Activated CD8-positive, alpha-beta memory T cell treated with anti-CD3 and anti-CD28 coated beads for 4 hours (primary cell): ENCODE measurements at places on chromosomes 11 and 22.

GRCh38 chr11:61495801-61496601, 12.5 kb upstream of the LRRC10B start:
- DNase-seq: no peak

- DNase-seq: no peak
Observed at GRCh38 chr11:111448831-111449557, 63.2 kb downstream of the BTG4 start.

- DNase-seq: no peak
Observed at GRCh38 chr11:115476463-115477286, 27.5 kb downstream of the CADM1 start.

DNA sequence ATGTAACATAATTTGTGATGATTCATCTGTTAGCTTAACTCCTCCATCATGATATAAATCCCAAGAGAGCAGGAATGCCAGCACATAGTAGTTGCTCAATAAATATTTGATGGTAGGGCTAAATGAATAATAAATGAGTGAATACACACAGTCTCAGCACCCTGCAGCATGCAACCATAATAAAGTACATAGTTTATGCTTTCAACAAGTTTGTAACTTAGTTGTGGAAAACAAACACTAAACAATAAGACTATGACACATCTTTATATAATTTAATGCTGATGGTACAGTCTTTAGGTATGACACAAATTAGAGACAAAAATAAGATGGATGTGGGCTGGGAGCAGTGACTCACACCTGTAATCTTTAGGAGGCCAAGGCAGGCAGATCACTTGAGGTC, 3.8 kb downstream of the ALKBH8 start:
- no peak for DNase-seq

- DNase-seq: no peak
Observed at GRCh38 chr22:17540481-17540880, 22.8 kb upstream of the SLC25A18 start.

- DNase-seq: no peak
Observed at GRCh38 chr11:113664981-113665710, 41.0 kb downstream of the TMPRSS5 start.

DNA sequence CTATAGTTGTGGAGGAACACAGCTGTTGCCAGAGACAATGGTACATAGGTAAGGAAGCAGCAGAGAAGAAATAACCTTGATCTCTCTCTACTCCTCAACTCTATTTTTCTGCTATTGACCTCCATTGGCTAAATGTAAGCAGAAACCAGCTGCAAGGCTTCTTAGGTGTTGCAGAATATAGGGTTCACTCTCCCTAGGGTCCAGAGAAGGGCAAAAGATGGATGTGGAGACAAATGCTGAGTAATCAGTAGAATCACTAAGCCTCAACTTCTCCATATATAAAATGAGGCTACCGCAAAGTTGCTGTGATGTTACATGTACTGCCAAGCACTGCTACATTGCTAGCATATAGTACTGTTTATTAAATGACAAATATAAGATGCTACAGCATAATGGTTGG, 120.6 kb downstream of the PDE3B start:
- DNase-seq: no peak

- no peak for DNase-seq
Observed at GRCh38 chr11:46360878-46361277, 13.6 kb downstream of the DGKZ start.

DNA sequence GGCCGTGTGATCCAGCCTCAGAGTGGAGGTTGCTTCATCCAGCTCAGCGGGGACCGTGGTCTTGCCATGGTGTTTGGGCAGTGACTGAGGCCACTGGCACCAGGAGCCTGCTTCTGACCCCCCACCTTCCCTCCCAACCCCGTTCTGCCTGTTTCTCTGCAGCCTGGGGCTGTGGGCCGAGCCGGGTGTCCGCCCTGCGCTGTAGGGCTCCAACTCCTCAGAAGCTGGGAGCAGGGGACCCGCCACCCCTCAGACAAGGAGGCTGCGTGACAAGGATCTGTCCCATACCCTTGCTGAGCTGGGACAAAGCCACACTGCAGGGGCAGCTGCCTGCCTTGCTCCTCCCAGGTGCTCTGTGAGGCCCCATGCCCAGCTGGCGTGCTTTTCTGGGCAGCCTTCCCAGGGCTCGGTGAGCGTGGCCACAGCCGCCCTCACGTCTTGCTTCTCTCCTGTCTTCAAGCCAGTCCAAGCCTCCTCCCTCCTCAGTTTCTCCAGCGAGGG, 11.7 kb upstream of the ARFGAP3 start:
- DNase-seq: no peak

- no peak for DNase-seq
Observed at GRCh38 chr22:45590262-45590661, 81.4 kb upstream of the ATXN10 start.

DNA sequence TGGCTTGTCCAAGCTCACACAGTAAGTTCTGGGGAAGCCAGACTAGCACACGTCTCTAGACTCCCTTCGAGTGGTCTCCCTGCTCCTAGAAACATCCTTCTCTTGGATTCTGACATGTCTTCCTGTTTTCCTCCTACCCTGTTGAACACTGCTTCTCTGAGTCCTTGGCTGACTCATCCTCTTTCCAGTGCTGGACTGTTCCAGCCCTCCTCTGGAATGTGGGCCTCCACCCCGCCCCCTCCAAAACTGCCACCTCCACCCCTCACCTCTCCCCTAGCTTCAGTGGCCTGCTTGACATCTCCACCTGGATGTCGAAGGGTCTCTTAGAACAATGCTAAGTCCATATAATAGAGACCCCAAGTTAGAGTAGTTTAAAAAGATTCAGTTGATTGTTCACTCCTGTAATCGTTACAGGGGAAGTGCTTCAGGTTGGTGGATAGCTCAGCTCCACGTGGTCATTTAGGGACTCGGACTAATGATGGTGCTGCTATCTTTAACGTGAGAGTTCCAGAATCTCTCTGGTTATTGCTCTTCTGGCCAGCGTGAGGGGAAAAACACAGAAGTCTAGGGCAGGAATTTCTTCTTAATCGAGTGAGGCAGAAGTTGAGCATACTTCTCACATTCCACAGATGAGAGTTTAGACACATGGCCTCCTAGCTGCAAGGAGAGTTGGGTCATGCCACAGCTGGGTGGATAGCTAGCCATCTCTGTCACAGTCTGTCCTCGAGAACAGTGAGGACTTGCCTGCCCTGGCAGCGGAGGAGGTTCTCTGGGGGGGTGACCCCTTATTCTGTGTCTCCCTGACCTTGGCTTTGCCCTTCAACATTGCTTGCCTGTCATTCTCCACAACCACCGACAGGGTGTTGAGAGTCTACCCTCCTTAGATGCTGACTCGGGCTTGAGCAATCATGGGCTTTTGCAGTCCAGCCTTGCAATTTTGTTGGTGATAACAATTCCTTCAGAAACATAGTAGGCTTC, 4.7 kb upstream of the C11orf96 start:
- DNase-seq: no peak

DNA sequence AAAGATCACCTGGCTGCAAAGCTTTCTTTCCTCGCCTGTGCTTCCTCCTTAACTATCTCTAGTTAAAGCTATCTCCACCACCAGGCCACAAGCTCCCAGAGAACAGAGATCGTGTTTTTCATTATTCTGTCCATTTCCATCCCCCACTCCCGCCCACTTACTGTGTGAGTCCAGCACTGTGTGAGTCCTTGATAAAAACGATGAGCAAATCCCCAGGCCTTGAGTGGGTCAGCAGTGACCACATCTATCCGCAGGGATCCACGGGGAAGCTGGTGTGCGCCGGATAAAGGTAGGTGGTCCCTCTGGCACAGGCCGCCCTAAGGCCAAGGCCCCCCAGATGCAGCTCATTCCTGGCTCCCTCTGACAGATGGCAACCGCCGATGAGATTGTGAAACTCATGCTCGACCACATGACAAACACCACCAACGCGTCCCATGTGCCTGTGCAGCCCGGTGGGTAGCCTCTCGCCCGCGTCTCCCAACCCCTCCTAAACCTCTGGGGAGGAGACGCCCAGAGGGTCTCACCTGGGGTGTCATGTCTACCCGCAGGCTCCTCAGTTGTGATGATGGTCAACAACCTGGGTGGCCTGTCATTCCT, 9.3 kb downstream of the TKFC start:
- no peak for DNase-seq

- DNase-seq: peak; percentile 24
Observed at GRCh38 chr11:34214961-34215805, 109.8 kb downstream of the NAT10 start.

GRCh38 chr22:23803001-23803819, 16.4 kb downstream of the SMARCB1 start:
- DNase-seq: no peak

DNA sequence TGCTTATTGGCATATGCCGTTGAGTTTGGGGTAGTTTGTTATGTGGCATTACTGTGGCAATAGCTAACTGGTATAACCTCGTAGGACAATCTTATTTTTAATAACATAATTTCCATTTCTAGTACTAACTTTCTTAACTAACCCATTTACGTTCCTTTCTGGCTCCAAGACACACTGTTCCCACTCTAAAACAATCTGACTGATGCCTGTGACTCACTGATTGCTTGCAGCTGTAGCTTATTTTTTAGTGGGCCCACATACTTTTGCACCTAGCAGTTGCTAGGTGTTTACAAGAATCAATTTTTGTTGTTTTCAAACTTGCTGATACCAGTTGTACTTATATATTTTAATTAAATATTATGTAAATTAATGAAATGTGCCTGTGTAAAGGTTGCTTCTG, 52.2 kb downstream of the FAT3 start:
- DNase-seq: no peak

DNA sequence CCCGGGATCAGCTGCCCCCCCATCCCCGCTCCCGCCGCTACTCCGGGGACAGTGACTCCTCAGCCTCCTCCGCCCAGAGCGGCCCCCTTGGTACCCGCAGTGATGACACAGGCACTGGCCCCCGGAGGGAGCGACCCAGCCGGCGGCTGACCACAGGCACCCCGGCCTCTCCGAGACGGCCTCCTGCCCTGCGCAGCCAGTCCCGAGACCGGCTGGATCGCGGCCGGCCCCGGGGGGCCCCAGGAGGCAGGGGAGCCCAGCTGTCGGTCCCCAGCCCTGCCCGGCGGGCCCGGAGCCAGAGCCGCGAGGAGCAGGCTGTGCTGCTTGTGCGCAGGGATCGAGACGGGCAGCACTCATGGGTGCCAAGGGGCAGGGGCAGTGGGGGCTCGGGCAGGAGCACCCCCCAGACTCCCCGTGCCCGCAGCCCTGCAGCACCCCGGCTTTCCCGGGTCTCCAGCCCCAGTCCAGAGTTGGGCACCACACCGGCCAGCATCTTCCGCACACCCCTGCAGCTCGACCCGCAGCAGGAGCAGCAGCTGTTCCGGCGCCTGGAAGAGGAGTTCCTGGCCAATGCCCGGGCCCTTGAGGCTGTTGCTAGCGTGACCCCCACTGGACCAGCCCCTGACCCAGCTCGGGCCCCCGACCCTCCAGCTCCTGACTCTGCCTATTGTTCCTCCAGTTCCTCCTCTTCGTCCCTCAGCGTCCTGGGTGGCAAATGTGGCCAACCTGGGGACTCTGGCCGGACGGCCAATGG, 3.9 kb downstream of the RASL10A start:
- no peak for DNase-seq

DNA sequence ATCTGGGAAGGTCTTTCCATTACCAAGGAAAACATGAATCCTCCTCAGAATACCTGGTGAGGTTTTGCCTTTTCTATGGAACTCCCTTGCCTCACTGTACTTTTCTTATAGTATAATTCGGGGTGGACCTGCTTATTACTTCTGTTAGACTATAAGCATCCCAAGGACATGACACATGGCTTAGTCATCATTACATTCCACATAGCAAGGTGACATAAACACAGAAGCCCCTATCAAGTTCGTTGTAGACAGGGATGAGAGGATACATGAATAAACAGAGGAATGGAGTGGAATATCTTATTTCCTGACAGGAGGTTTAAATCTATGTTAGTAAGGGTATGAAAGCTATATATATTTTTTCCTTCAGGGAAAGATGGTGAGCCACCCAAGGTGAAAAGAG, 532.2 kb upstream of the CCDC90B start:
- no peak for DNase-seq

DNA sequence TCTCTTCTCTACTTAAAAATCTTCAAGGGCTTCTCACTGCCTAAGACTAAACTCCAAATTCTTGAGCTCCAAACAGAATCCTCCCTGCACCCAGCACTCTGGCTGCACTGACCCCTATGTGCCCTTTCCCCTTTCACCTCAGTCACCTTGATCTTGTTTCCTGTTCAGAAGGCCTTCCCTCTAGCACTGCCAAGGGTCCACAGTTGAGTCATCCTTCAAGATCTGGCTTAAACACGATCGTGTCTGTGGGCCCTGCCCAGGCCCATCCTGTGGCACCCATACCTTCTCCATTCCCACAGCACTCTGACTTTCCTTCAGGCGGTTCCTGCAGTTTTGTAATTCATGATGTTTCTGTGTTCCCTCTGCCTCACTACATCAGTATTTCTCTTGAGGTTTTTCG, 129.2 kb downstream of the ARL14EP start:
- DNase-seq: no peak

DNA sequence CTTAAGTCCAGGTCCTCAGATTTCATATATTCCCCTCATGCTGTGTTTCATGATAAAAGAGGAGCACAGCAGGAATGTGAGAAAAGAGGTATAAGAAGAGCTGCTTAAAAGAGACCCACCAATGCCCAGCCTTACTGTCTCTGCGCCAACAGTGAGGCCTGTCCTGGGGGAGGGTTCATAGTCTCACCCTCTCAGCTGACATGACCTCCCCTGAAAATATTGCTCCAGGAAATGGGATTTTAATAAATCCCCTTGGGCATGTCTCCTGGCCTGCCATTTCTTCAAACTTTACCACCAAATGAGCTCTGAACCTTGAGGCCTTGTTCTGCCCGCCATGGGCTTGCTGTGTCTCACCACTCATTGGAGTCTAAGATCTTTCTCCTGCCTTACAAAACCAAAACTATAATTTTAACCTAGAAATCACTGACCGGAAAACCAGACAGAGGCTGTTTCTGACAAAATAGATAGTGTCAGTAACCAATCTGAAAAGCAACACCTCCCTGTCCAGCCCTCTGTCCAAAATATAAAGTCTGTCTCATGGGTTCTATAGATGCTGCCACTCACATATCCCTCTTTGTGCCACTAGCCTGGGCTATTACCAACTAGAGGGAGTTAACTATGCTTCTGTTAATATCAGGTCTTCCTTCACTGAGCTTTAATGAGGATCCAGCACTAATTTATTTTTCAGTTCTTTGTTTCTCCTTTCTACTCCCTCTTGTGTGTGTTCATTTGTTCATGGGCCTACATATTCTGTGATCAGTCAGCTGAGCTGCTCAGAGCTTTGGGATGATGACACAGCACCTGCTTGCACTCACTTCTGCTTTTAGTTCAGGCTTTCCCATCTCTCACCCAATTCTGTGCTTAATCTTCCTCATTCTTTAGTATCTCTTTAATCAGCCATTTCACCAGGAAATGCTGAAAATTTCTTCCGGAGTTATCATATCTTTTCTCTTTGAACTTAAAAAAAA, at the start of gene OR2AG2:
OR2AG2 (minus strand) TSS at position 51 of the 968 bp plus-strand sequence. CDS start 3,019 bp downstream, outside the sequence.
- no peak for DNase-seq

- DNase-seq: no peak
Observed at GRCh38 chr11:118689503-118689851, 10.0 kb upstream of the TREH start.
